ENCODE measurements at places on chromosomes 7 and 10.

DNA sequence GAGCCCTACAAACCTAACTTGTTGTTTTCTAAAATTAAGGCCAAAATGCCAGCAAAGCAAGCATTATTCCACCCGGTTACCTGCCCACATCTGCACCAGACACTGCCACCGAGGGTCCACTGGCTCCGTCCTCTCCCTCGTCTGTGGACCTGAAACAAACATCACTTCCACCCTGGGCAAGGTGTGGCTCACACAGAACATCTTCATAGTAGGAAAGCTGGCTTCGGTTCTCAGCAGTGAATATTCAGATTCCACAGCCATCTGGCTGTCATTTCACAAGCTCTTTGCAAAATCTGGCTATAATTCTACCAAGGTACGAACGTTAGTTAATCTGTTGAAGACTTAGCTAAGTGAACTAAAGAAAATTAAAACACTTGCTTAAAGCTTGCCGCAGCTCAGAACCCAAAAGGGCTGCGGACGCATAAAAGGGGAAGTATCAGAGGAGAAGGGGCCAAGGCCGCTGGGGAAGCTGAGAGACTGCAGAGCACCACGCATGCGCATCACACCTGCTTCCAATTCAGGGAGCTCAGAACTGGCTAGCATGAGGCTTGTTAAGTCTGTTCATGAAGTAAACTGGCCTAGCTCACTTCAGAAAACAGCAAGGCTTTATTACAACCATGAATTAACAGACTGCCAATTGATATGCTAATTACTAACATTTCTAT, 46.1 kb downstream of the PTPRN2 start:
- peak; percentile 31 for DNase-seq

GRCh38 chr10:68247931-68248330, 16.0 kb upstream of the ATOH7 start:
- DNase-seq, result no peak

GRCh38 chr10:29691564-29692072, 56.8 kb upstream of the SVIL start:
- DNase-seq, result peak; percentile 14

DNA sequence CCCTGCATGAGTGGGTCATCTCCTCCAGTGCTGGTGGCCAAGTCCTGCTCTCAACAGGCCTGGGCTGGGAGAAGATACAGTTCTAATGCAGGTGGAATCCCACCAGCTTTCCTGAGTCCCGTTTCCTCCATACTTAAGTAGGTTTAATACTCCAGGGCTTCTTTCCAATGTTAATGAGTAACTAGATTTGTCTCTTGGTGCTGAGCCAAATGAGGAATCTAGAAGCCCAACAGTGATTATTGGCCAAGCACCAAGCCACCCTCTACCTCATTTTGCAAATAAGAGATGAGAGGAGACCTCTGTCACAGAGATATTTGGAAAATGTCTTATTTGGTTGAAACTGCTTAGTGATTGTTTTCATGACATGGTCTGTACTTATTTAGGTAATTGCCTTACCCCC, 37.1 kb downstream of the STARD3NL start:
- DNase-seq, result no peak

GRCh38 chr7:123360631-123361030, 160.9 kb upstream of the SLC13A1 start:
- no peak for DNase-seq

DNA sequence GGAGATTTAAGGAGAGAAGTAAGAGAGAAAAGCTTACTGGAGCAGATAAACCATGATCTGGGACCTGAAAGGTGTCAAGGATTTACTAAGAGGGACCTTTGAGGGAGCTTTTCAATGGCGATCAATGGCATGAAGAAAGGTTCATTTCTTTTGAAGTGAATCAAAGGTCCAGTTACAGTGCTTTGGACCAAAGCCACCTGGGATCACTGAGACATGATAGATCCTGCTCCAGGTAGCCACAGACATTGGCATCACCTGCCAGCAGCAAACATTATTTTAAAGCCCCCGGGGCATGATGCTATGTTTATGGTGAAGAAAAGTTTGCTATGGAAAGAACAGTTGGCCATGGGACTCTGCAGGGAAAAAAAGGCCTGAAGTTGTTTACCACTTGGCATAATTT, 109.4 kb downstream of the SLC25A13 start:
- no peak for DNase-seq

DNA sequence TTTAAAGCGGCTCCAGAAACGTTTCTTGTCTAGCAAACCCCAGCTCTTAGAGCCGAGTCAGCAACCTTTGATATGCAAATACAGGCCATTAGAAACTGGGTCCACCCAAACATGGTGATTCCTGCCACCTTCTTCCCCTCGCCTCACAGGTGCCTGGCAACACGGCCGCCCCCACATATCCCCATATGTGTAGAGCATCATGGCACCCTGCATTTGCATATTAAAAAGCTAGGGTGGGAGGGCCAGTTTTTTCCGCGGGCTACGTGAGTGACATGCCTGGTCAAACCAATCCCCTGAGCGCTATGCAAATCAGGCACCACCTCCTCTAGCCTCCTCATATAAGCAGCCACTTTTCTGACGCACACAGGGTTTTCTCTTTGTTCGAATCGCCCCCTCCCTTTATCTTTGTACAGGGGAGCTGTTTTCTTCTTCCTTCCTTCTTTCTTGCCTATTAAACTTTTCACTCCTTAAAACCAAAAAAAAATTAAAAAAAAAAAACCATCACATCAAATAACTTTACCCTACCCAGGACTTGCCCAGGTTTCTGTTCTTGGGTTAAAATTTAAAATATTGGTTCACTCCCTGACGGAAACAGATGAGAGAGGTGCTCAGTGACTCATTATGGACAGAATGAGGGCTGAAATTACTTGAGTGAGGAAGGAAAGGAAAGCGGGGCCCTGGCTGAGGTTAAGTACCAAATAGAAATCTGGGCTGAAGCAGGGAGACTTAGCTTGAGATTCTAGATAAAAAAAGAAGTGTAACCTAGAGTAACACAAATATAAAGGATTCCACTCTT, 59.8 kb downstream of the COA1 start:
- DNase-seq, result peak; percentile 90

DNA sequence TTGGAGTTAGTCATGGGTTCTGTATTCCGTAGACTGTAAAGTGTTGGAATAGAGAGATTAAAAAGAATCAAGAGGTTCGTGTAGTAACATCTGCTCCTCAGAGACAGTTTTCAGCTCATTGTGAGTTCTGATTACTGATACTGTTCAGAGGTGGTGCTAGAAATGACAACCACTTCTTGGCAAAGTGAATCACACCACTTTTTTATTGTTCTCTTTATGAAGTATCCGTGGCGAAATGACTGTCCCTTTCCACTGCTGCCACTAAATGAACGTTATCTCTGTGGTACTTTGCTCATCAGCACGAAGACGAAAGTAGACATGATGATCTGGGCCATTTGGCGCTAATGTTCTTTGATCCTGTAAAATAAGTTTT, 860 bp downstream of the RPP30 start:
- DNase-seq, result peak; percentile 58

DNA sequence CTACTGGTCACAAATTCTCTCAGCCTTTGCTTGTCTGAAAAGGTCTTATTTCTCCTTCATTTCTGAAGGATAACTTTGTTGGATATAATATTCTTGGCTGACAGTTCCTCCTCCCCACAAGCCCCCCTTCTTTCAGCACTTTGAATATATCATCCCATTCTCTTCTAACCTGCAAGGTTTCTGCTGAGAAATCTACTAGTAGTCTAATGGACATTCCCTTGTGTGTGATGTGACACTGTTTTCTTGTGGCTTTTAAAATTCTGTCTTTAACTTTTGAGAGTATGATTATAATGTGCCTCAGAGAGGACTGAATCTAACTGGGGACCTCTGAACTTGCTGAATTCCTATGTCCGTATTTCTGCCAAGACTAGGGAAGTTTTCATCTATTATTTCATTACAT, 104.3 kb downstream of the RSU1 start:
- no peak for DNase-seq

- DNase-seq, result no peak
Observed at GRCh38 chr10:100816671-100817070, 71.3 kb downstream of the PAX2 start.

DNA sequence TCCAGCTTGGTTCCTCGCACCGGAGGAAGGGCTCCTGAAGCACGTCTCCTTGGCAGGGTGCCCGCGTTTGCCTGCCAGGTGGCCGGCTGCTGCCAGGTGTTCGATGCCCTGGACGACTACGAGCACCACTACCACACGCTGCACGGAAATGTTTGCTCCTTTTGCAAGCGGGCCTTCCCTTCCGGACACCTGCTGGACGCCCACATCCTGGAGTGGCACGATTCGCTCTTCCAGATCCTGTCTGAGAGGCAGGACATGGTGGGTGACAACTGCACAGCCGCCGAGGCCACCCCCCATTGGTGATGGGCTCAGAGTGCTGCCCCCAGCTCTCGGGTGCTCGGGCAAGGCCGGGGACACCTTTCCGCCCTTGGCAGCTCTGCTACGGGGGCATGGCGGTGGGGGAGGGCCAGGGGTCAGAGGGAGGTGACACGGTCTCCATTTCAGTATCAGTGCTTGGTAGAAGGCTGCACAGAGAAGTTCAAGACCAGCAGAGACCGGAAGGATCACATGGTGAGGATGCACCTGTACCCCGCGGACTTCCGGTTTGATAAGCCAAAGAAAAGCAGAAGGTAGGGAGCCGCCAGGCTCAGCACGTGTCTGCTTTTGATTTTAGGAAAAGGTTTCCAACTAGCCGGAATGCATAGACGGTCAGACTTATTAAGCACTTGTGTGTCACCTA, 1.1 kb downstream of the ZNF511 start:
- no peak for DNase-seq

- DNase-seq, result no peak
Observed at GRCh38 chr7:139708541-139708940, 69.3 kb downstream of the HIPK2 start.

- no peak for DNase-seq
Observed at GRCh38 chr10:119595134-119595675, 1.6 kb downstream of the TIAL1 start.

- no peak for DNase-seq
Observed at GRCh38 chr7:95800787-95801186, 28.4 kb downstream of the DYNC1I1 start.

DNA sequence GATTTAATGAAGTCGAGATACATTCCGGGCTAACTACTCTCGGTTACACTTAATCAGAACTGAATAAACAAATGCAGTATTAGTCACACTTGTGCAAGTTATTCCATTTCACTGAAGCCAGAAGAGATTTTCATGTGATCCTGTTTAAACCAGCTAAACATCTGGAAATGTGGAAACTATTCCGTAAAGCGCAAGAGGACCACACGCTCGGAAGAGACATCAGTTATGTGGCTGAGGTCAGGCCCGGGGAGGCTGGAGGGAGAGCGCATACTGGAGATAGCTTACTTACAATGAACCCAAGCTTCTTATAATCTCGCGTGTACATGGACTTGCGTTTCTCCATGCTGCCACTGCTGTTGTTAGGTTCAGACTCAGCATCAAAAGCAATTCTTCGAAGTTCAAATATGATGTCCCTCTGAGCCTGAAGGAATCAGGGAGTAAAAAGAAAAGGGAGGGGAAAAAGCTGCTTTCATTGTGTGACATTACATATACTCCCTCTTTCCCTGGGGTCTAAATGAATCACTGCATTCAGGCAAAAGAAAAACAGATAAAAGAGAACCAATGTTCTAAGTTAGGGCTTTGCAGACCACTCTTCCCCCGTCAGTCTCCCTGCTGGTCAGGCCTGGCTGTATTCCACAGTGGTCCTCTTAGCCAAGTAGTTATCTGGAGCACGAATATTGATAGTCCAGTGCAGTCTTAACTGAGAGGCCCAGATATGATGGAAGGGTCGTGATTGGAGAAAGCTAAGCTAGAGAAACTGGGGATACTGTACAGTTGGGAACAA, 237.4 kb downstream of the ELMO1 start:
- no peak for DNase-seq

DNA sequence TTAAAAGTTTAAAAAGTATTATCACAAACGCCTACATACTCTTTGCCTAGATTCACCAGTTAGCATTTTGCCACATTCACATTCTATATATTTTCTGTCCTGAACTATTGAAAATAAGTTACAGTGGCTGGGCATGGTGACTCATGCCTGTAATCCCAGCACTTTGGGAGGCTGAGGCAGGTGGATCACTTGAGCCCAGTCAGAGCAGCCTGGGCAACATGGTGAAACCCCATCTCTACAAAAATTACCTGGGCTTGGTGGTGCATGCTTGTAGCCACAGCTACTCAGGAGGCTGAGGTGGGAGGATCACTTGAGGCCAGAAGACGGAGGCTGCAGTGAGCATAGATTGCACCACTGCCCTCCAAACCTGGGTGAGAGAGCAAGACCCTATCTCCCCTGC, 5.3 kb downstream of the ARPC1A start:
- DNase-seq, result peak; percentile 57

- DNase-seq, result peak; percentile 2
Observed at GRCh38 chr7:30920584-30921539, 9.2 kb downstream of the AQP1 start.

DNA sequence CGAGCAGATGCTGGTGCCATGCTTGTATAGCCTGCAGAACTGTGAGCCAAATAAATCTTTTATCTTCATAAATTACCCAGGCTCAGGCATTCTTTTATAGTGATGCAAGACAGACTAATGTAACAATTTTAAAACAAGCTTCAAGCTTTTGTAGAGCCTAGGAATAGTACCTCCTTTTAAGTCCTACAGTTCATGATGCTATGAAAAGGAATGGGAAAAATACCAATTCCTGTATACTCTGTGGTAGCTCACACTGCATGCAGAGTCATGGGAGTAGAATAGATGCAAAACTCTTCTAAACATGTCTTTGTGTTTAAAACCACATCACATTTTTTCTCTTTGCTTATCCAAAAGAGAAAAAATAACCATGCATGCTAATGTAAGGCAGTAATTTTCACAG, 66.6 kb upstream of the WNT16 start:
- no peak for DNase-seq

DNA sequence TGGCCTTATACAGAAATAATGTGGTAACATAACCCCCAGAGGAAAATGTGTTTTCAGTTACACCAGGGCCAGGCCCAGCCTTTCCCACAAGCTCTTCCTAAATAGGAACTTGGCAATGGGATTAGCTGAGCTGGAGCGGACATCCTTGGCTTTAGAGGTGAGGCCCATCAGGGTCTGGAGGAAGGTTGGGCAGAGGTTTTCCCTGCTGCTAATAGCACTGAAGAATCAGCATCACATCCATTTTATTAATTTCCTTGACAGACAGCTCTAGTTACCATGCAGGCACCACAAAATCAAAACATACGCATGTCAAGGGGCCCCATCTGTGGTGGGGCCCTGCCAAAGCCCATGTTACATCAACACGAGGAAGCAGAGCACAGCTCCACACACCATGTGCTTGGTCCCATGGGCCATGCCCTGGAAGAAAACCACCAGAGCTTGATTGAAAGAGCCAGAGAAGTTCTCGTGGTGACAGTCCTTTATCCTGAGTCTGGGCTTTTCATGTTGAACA, 566.6 kb downstream of the KCNMA1 start:
- no peak for DNase-seq

GRCh38 chr7:562789-563628, 43.4 kb upstream of the PDGFA start:
- DNase-seq, result no peak

- no peak for DNase-seq
Observed at GRCh38 chr10:53894145-53894544, 906.9 kb downstream of the PCDH15 start.

- DNase-seq, result no peak
Observed at GRCh38 chr7:111927353-111928019, 278.7 kb downstream of the DOCK4 start.

GRCh38 chr7:117383483-117384189, 43.7 kb downstream of the ASZ1 start:
- no peak for DNase-seq

- DNase-seq, result no peak
Observed at GRCh38 chr7:382043-382400, 92.1 kb downstream of the FOXL3 start.

Data from activated naive CD4-positive, alpha-beta T cell treated with anti-CD3 and anti-CD28 coated beads for 36 hours (primary cell).